GM12891 (cell line): ENCODE measurements at places on chromosomes 1 and 21.

GRCh38 chr1:153389401-153389800, 1.5 kb downstream of the S100A8 start:
- DNase-seq = no peak

DNA sequence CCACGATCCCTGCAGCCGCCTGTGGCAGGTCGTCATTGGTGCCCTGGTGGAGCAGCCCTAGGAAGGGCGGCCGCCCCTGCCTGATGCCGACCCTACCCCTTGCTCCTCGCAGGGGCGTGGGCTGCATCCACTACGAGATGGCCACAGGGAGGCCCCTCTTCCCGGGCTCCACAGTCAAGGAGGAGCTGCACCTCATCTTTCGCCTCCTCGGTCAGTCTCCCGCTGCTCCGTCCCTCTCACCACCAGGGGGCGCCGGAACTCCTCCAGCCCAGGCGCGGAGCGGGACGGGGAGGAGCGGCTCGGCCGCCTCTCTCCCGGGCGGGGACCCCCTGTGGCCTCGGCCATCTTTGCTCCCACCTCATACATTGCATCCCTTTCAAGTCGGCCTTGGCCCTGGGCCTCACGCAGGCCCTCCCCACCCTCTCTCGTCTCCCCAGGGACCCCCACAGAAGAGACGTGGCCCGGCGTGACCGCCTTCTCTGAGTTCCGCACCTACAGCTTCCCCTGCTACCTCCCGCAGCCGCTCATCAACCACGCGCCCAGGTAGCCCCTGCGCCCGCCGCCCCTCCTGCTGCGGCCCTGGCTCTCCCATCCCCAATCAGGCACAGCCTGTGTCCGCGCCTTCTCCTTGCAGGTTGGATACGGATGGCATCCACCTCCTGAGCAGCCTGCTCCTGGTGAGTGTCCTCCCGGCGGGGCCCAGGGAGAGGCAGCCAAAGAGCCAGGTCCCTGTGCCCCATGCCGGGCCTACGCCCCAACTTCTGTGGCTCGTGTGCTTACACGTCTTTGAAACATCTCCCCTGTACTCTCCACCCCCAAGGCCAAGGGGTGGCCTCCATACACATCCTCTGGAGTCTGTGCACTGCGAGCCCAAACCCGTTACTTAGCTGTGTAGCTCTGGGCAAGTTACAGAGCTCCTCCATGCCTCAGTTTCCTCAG, 24.7 kb downstream of the CDK18 start:
- peak; percentile 95 for DNase-seq

- no peak for DNase-seq
Observed at GRCh38 chr1:202170726-202171125, 10.3 kb upstream of the PTPN7 start.

GRCh38 chr1:156004843-156005584, 15.7 kb downstream of the SSR2 start:
- DNase-seq = no peak

GRCh38 chr1:65421351-65422025, 1.0 kb downstream of the LEPR start:
- no peak for DNase-seq

DNA sequence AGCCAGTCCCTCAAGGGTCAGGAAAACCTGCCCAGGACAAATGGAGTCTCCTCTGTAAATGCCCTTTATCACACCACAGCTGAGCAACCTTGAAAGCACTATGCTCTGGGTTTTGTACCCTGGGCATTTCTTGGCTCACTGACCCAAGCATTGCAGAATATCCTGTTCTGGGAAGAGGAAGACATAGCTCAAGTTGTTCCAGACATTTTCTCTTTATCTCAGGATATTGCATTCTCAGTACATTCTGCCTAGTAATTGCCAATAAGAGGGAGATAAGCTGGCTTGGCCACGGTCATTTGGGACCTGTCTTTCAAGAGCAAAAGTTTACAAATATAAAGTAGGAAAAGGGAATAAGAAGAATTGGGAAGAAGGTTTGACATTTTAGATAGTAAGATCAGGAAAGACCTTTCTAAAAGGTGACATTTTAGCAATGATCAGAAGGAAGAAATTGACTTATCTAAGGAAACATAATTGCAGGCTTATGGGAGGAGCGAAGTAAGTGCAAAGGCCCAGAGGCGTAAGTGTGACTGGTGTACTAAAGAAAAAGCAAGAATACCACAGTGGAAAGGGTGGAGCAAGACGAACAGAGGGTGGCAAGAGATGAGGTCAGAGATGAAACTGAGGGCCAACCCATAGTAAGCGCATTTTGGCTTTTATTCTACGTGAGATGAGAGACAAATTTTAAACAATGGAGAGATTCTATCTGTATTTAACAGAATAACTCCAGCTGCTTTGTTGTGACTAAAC, 394.0 kb upstream of the CXADR start:
- DNase-seq = no peak

DNA sequence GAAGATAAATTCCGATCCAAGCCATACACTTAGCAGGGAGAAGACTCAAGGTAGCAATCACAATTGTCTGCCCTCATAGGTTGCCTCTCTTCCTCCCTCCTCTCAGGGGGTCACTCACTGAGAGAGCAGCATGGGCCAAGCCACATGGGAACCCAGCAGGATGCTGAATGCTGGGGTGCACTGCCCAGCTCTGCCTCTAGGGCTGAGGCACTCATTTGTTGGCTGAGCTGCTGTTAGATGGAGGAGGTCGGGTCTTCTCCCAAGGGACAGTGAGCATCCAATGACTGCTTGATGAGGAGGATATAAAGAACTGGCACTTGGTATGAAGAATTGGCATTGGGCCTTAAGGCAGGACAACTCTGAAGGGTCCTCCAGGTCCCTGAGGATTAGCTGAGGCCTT, 418.8 kb downstream of the SIPA1L2 start:
- DNase-seq = no peak

DNA sequence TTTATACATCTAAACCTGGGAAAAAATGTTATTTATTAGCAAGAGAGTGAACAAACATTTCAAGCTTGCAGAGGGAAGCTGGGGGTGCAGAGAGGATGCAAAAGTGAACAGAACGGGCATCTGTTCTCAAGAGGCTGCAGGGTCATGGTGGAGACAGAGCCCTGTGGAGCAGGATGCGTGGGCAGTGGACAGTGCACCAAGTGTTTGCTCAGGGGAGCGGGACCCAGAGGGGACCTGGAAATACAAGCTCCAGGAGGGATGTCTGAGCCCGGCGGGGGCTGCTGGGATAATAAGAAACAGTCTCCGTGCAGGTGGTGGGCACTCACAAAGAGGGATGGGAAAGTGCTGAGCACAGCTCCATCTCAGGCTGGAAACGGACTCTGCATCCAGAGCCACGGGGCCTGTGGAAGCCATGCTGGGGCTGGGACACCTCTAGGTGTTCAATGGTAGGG, 105.3 kb upstream of the SLC45A1 start:
- no peak for DNase-seq

DNA sequence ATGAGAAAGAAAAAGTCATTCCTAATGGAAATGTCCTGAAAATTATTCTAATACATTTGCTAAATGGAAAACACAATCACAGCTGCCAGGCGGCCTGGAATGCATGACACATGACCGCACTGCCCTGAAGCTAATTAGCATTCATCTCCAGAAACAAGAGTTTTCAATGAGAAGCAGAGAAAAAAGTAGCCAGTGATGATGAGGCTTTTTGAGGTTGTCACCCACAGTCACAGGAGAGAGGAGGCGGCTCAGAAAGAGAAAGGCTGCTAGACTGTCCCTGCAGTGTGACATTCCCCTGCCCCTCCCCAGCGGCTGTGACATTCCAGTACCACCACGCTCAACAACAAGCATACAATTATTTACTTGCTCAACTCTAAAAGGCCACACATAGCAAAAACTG, 122.9 kb upstream of the KRTAP19-8 start:
- DNase-seq = no peak

DNA sequence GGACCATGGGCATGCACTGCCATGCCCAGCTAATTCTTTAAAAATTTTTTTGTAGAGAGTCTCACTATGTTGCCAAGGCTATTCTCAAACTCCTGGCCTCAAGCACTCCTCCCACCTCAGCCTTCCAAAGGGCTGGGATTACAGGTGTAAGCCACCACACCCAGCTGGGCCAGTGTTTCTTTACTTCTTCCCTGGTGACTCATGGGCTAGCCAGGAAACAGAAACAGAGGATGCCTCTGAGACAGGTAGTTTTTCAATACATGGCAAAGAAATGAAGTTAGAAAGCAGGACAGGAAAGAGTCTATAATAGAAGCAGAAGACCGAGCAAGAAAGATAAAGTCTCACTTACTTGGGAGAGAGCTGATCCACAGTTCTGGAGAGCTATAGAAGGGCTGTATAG, 7.6 kb upstream of the C1orf74 start:
- DNase-seq = no peak

GRCh38 chr1:182974506-182975191, 21.7 kb upstream of the SHCBP1L start:
- DNase-seq = no peak

DNA sequence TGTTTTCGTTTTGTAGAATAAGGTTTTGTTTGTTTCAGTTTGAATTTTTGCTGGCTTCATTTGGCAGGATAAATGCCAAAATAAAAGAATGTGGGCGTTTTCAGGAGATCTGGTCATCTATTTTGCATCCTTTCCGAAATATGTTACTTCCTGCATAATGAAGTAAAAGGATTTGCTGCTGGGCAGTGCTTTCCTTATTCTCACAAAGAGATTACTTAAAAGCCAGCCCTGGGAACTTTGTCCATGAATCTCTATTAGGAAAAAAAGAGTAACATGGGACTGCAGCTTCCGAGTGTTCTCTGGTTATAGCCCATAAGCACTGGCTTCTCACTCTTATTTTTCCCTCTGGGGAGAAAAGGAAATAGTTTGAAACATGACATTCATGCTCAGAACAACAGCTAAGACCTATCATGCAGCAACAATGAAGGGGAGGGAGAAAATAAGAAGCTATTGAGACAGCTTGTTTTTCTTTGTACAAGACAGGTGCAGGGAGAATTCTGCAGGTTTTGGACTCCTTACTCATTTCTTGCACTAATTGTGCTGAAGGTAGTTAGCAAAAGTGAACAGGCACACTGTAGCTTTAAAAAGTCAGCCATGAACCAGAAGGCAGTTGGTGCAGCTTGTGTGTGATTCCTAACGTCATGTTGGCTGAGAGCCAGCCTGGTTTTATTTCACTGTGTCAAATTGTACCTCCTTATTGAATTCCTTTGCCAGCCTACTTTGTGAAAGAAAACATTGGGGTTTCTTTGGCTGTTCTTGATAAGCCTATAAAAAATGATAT, at the start of gene SAMD13:
Gene SAMD13, plus strand, starts transcription at position 705 of the 781 bp plus-strand sequence. CDS start 1,527 bp downstream, outside the sequence.
- DNase-seq = no peak

DNA sequence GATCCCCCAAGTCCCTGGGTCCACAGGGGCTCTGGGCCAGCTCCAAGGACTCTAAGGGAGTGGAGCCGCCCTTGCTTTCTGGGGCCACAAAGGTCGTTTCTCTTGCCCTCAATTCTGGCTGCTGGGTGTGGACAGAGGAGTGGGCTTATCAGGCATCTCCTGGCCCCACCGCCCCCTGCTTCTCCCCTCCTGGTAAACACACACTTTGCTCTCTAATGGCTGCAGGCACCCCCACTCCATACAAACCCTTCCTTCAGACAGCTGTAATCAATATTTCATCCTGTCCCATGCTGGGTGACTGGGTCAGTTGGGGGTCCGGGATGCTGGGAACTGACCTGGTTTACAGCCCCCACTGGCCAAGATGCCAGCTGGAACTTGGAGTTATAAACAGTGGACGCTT, 67.5 kb downstream of the PRDM16 start:
- no peak for DNase-seq

DNA sequence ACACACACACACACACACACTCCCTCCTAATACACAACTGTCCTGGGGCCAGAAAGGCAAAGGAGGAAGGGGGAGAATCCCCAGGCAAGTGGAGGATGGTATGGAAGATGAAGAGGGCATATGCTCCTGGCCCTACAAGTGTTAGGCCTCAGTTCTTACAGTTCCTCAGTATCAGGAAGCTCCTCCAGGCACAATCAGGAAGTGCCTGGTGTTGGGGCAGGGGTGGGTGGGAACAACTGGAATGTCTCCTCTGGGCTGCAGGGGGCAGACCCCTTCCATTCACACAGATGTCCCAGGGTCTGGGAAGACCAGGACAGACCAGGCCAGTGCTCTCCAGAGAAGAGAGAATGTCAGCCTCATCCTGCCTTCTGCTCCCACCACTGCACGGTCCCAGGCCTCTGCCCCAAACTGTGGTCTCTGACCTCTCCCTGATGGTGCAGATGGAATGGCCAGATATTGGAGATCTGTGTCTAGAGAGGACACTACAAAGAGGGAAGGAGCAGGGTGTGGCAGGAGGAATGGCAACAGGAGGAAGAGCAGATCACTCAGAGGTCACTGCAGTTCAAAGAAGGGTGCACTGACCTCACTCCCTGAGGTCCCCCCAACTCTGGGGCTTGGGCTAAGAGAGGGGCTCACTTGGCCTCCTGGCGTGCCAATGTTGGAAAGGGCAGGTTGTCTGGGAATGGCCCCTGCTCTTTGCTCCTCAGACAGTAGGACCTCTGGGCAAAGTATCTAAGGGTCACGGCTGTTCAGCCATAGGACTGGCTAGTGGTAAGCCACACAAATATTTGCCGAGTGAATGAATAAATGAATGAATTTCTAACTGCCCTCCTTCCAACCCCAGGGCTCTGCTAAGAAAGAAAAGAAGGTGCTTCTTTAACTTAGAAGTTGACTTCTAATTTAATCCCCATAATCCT, 2.5 kb upstream of the DENND2D start:
- no peak for DNase-seq

DNA sequence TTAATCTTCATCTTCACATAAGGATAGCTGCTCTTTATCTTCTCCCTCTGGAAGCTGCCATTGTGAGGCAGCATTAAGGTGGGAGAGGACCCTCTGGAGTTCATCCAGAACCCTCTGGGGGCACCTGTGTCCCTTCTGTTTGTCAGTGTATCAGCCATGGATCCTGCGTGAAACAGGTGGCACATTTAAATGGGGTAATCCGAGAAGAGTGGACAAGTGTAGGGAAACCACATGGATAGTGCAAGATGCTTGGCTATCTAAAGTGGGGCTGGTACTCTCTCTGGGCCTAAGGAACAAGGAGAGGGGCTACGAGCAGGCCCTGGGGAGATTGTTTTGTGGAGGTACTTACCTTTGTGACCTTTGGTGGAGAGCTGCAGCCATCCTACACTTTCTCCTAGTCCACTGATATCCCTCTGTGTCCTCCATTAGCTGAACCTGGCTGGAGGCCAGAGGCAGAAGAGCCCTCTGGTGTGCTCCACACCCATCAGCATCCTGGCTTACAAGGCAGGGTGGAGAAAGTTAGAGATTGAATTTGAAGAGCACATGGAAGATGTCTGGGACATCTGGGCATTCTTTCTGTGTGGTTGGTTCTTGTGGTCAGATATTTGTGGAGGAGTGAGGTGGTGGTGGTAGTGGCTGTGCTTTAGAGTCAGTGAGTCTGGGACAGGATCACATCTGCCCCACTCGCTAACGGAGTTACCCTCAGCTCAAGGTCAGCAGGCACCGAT, 117.7 kb downstream of the FGGY start:
- no peak for DNase-seq
